Upper lobe of left lung (tissue), 6 donors: ENCODE measurements at places on chromosomes 2 and 18. TPM values are rescaled to one million over a fixed set of nuclear protein-coding genes. Genes with fewer than 3 reads are reported as not detected.

The LRRC30 gene
- not detected for total RNA-seq

The LRP2 gene
- 48.4 TPM for total RNA-seq

The ARHGAP25 gene
- 19.6 TPM for total RNA-seq

The MLPH gene
- 806 TPM for total RNA-seq

The C2orf66 gene
- not detected for total RNA-seq

The FAM124B gene
- total RNA-seq: 3.1 TPM

The SLC30A3 gene
- total RNA-seq: 0.20 TPM

The LYG2 gene
- not detected for total RNA-seq

The CARF gene
- 21.9 TPM for total RNA-seq

The MC2R gene
- not detected for total RNA-seq

The HDAC4 gene
- 108 TPM for total RNA-seq

The MAL gene
- total RNA-seq: 4.4 TPM

The EXOC6B gene
- total RNA-seq: 11.0 TPM

The EHBP1 gene
- total RNA-seq: 41.8 TPM

The GALR1 gene
- total RNA-seq: not detected

The SRSF7 gene
- total RNA-seq: 98.0 TPM

The ABCG8 gene
- total RNA-seq: 0.20 TPM

The RPE gene
- 46.0 TPM for total RNA-seq

The SERPINB13 gene
- not detected for total RNA-seq

The PNKD gene
- 79.3 TPM for total RNA-seq

The RGPD3 gene
- 0.46 TPM for total RNA-seq

The ST8SIA5 gene
- not detected for total RNA-seq

The CDK5R2 gene
- not detected for total RNA-seq

The FBXO36 gene
- total RNA-seq: 5.2 TPM

The CLHC1 gene
- 16.8 TPM for total RNA-seq

The ANKRD12 gene
- total RNA-seq: 32.8 TPM

The GAL3ST2 gene
- not detected for total RNA-seq

The ICA1L gene
- total RNA-seq: 3.4 TPM

The CHMP3 gene
- total RNA-seq: 116 TPM

The ACADL gene
- 68.6 TPM for total RNA-seq

The CHST9 gene
- 44.9 TPM for total RNA-seq

The LCT gene
- not detected for total RNA-seq

The PLEK gene
- total RNA-seq: 12.4 TPM

The NOL4 gene
- not detected for total RNA-seq

The NOSTRIN gene
- 41.5 TPM for total RNA-seq

The SAG gene
- not detected for total RNA-seq
